Activated T-cell treated with anti-CD3 and anti-CD28 coated beads, Interleukin-2, amount 50 U/mL, for 72 hours (primary cell): ENCODE measurements at places on chromosomes 16 and 17. TPM values are rescaled to one million over a fixed set of nuclear protein-coding genes. Genes with fewer than 3 reads are reported as not detected.

The XYLT1 gene
- 17.9 TPM for total RNA-seq

The SECTM1 gene
- total RNA-seq: 3.3 TPM

The CANT1 gene
- total RNA-seq: 58.1 TPM

GRCh38 chr17:69333561-69333960, 6.6 kb upstream of the ABCA5 start:
- no peak for DNase-seq

DNA sequence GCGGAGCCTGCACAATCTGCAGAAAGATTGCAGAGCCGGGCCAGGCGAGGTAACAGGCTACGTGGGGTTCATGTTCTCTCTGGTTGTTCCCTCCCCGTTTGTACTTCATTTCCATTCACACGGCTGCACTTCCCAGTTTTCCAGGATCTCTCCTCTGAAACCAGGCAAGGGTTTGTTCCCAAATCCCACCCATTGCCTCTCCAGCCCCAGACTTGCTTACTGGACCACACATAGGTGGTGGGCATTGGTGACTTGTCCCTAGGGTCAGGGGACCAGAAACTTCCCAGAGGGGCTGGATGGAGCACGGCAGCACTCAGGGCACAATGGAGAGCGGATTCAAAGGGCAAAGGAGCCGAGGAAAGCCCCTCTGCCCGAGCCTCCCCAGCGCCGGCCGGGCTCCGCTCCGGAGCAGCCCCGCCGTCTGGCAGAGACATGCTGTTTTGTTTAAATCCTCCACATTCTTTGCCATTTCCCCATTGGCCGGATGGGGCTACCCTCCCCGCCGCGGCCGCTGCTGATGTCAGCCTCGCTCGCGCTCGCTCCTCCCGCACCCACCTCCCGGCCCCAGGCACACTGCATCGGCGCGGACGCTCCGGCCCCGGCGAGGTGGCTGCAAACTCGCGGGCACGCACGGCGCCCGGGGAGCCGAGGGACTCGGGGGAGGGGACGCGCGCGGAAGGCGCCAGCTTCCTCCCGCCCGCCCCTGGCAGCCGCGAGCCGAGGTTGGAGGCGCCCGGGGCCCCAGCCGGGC, at the start of gene PITPNC1:
TSS of gene PITPNC1 (plus strand) at position 545 of the 751 bp plus-strand sequence.
- DNase-seq: peak; percentile 90

DNA sequence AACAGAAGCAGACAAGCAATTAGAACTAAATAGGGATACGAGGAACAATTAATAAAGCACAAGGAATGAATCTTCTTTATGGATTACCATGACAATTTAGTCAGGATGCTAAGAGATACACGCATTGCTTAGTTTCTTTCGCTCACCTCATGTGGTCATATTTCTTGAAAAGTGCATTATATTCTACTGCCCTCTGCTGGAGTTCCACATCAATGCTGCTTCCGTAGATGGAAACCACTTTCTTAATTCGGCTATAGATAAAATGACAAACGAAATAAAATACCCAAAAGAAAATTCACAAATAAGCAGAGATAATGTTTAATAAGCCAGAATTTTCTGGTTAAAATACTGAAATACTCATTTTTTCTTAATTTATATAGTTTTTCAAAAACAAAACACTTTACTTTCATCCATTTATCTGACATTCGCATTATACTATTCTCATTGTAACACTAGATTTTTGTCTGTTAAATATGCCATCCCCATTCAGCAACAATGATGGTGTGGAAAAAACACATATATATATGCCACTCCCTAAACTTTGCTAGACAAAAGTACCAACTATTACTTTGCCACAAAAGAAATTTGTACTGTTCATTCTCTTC, 22.0 kb upstream of the PHLPP2 start:
- DNase-seq: peak; percentile 12

DNA sequence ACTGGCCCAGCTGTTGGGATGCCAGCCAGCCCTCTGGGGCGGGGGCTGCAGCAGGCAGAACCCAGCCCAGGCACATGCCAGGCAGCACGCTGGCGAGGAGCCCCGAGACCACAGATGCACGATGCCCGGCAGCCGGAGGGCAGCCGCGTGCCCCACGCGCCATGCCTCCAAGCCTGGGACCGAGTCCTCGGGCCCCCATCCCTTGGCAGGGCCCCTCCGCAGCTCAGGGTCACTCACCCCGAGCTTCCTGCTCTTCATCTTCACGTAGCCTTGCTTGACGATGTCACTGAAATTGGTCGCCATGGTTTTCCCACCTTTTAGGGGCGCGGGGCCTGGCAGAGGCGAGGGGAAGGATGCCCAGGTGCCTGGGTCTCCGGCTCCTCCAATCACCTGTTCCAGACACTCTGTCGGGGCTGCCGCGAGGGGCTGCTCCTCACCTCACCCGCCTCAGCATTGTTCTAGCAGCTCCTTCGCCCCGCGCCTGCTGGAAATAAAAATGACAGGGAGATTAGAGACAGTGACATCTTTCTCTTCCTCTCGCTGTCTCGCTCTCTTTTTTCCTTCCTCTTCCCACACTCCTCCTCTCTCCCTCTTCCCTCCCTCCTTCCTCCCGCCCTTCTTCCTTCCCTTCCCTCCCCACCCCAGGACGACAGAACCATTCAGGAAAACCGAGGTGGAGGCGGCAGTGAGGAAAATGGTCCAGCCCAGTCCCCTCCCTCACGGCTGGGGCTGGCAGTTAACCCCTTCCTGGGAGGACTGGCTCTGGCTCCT, 6.9 kb downstream of the DOK4 start:
- no peak for DNase-seq

- no peak for DNase-seq
Measured at GRCh38 chr16:19645557-19645981, 72.5 kb downstream of the KNOP1 start.
